ENCODE measurements at places on chromosomes 2 and 18.
A peak's percentile ranks its signal among the peaks of the same experiment; 100 is the strongest.

- no peaks in the 10 kb centered on the region for H3K36me3 ChIP-seq
- H3K4me1 ChIP-seq: no peaks in the 10 kb centered on the region
- H3K27ac ChIP-seq: no peak overlapping the region
- no peak for DNase-seq
Measured at GRCh38 chr2:84846041-84846663, 34.7 kb downstream of the TRABD2A start.

GRCh38 chr2:6934345-6934744 is 17.1 kb downstream of the RNF144A start:
- no peak overlapping the region for H3K27ac ChIP-seq
- no peaks in the 10 kb centered on the region for H3K36me3 ChIP-seq
- DNase-seq: no peak
- no peak overlapping the region for H3K4me3 ChIP-seq
- no peaks in the 10 kb centered on the region for H3K27me3 ChIP-seq
- H3K4me1 ChIP-seq: no peaks in the 10 kb centered on the region

DNA sequence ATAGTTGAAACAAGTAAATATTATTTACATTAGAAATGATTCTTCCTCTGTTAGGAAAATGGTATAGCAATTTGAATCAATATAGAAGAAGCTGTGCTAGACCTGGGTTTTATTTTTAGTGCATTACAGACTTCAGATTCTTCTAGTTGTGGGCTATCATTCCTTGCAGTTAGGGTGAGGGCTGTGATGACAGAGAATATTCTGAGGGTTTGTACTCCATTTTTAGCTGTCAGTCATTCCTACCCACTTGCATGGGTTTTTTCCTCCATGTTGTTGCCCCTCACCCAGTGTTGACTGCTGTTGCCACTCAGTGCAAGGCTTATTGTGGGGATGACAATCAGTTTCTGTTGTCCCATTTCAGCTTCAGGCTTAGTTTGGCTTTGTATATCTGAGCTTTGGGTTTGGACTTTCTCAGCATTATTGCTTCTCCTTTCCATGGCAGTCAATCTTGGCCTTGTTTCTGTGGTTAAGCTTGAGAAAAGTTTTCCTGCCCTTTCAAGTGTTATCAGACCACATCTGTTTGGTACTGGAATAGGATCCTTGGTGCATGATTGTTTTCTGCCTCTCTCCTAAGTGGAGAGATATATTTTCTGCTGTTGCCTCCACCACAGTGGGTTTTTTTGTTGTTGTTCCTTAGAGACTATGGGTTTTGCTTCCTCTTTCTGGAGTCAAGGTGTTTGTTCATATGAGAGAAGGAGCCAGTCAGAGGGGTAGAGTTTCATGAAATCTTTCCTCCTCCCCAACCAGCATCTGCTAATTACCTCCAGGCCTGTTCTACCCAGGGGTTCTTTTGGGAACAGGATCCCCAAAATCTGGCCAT is 312.7 kb upstream of the CWC22 start:
- no peaks in the 10 kb centered on the region for H3K4me1 ChIP-seq
- no peak for DNase-seq
- H3K27ac ChIP-seq: no peak overlapping the region
- no peak overlapping the region for H3K4me3 ChIP-seq
- H3K27me3 ChIP-seq: no peaks in the 10 kb centered on the region
- no peaks in the 10 kb centered on the region for H3K36me3 ChIP-seq

DNA sequence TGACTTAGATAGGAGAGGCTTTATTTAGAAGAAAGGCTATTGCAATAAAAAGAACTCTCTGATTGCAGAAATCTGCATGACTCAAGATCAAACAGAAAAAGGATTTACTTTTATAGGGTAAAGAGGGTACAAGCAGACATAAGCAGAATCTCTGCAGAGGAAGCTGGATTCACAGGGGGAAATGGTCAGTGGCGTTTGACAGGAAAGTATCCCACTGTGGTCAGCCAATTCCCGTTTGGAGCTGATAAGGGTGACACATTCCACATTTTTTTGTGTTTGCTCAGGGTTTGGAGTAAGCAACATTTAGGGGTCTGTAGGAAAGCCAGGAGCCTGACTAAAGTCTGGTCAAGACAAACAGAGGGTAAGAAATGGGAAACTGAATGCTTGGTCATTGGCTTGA is 23.9 kb upstream of the SCYGR5 start:
- no peak for DNase-seq
- no peaks in the 10 kb centered on the region for H3K4me1 ChIP-seq
- H3K4me3 ChIP-seq: no peak overlapping the region

GRCh38 chr2:39521876-39522517 is 84.9 kb upstream of the MAP4K3 start:
- no peaks in the 10 kb centered on the region for H3K4me1 ChIP-seq
- no peak overlapping the region for H3K4me3 ChIP-seq
- DNase-seq: no peak

DNA sequence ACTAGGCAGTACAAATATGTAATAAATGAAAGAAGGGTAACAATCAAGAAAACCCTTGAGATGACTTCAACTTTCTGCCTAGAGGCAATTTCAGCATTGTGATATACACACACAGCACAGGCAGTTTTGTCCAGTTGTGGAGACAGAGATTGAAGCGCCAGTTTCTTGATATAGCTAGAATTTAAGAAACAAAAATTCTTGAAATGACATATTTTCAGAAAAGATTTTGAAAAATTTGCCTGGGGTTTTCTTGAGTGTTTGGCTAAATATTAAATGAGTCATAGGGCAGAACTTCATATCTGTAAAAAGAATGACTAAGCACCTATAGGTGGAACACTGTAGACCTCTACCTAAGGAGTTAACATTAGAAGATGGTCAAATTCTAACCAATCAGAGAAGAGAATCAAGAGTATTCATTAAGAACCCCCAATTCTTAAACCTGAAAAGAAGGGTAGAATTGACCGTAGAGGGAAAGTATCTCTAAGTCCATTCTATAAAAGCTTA is 1266.8 kb upstream of the TMEFF2 start:
- DNase-seq: no peak
- no peak overlapping the region for H3K4me3 ChIP-seq
- H3K27ac ChIP-seq: no peak overlapping the region
- H3K4me1 ChIP-seq: no peaks in the 10 kb centered on the region

- H3K27ac ChIP-seq: no peak overlapping the region
- DNase-seq: no peak
- peaks cover 12% of the 10 kb centered on the region for H3K36me3 ChIP-seq
Measured at GRCh38 chr2:63046961-63047320, 3.7 kb upstream of the OTX1 start.

- H3K27me3 ChIP-seq: no peaks in the 10 kb centered on the region
- no peak for DNase-seq
- H3K4me1 ChIP-seq: no peaks in the 10 kb centered on the region
- peak overlapping the region; percentile 83 for H3K4me3 ChIP-seq
Measured at GRCh38 chr2:32278478-32278853, 762 bp downstream of the YIPF4 start.

DNA sequence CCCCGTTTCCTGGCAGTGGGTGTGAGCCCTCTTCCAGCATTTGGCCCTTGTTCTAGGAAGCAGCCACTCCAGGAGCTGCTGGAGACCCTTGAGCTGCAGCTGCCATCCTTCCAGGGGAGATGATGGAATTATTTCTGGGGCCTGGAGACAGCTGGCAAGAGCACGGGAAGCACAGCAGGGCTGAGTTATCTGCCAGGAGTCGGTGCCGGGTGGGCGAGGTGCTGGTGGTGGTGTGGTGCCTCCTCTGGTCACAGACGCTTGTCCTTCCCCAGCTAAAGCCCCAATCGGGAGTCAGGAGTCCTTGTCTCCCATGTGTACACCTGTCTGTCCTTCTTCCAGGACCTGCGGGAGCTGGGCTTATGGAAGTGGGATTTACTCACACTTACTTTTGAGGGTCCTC is 36.0 kb downstream of the DPYSL5 start:
- no peaks in the 10 kb centered on the region for H3K27me3 ChIP-seq
- no peak overlapping the region for H3K4me3 ChIP-seq
- no peaks in the 10 kb centered on the region for H3K36me3 ChIP-seq
- DNase-seq: peak; percentile 43
- H3K4me1 ChIP-seq: no peaks in the 10 kb centered on the region

- no peak overlapping the region for H3K4me3 ChIP-seq
- H3K27ac ChIP-seq: no peak overlapping the region
- peaks cover 6% of the 10 kb centered on the region for H3K4me1 ChIP-seq
Measured at GRCh38 chr2:232892221-232892620, 22.2 kb downstream of the SNORC start.

- H3K27me3 ChIP-seq: no peaks in the 10 kb centered on the region
- H3K36me3 ChIP-seq: peaks cover 5% of the 10 kb centered on the region
- H3K27ac ChIP-seq: no peak overlapping the region
- DNase-seq: no peak
- no peak overlapping the region for H3K4me3 ChIP-seq
Measured at GRCh38 chr2:127448526-127448925, 30.3 kb downstream of the PROC start.

GRCh38 chr2:159410276-159410675 is 123.8 kb upstream of the WDSUB1 start:
- no peaks in the 10 kb centered on the region for H3K4me1 ChIP-seq
- H3K4me3 ChIP-seq: no peak overlapping the region
- DNase-seq: no peak
- peaks cover 15% of the 10 kb centered on the region for H3K36me3 ChIP-seq
- no peaks in the 10 kb centered on the region for H3K27me3 ChIP-seq

Data from right atrium auricular region (tissue), 2 donors.